Effector memory CD4-positive, alpha-beta T cell (primary cell): ENCODE measurements at places on chromosomes 12 and 14.

DNA sequence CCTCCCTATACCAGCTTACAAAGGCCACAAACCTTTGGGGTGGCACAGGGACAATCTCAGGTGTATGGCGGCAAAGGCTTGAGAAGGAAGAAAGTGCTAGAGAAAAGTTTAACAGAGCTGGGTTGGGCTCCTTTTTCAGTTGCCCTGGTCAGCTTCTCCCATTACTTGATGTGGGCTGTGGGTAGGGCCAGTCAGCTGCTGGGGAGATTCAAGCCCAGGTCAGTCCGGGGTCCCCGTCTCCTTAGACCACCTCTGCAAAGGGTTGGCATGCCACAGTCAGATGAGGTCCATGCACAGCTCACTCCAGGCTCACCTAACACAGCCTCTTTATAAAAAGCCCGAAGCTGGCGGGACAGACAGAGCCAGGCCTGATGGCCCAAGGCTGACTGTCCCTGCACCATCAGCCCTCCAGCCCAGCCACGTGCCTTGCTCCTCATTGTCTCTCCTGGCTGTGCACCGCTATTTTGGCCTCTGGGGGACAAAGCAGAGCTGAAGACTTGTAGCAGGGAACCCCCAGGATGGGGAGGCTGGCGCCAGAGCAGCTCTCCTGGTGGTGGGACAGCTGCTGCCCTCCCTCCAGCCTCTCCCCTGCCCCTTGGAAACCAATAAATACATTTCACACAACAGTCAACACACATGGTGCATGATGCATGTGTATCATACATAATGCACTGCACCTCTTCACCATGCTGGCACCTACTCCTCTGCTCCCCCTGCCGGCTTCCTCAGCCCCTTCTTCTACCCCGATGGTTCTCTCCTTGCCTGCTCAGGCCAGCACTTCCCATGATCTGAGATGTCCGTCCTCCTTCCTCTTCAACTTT is 61.7 kb upstream of the DDX11 start:
- DNase-seq: no peak

- DNase-seq: no peak
These were observed 66.5 kb downstream of the TBC1D30 start for GRCh38 chr12:64890873-64891468.

DNA sequence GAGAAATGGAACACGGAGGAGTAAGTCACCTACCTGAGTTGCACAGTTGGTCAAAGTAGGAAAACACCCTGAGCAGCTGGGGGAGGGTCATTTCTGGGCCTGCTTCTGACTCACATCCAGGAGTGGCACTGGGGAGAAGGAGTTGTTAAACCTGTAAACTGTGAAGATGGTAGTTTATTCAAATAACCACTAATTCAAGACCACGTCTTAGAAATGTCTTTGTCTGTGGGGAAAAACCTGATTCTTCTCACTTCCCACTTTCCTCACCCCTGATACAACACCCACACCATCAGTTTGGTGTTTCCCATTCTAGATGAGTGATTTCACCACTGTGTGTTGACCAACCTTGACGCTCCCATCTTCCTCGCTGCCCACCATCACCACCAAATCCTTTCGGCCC is 207.1 kb downstream of the ANO4 start:
- DNase-seq: no peak

DNA sequence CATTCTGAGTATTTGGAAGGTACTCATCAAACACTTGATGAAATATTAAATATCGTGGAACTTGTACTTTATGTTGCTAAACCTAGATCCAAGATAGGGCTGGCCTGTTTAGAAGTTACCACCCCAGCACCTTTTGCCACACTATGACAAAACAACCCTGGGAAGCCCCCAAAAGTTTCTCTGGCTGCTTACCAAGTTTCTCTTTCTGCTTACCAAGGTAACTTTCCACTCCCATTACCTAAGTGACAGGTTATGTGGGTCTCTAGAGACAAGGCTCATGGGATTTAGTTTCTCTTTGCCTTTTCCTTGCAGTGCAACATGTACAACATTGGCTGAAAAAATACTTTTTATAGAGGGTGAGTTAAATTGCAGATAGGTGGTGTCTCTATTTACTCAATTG is 28.9 kb upstream of the PPM1A start:
- DNase-seq: no peak

DNA sequence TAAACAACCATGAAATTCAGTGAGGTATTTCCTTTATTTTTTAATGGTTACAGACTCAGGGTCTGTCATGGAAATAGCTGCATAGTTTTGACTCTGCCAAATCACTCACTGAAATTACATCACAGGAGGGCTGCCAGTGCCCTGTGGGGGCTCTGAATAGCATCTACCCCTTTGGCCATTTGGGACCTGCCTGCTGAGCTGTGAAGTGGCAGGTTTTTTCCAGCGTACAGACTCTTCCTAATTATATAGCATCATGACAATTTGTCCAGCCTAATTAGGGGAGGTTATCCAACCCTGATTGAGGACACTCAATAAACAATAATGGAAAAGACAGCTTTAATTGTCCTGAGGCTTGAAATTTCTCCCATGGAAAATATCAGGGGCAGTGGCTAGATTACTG is 1.8 kb upstream of the COCH start:
- no peak for DNase-seq

DNA sequence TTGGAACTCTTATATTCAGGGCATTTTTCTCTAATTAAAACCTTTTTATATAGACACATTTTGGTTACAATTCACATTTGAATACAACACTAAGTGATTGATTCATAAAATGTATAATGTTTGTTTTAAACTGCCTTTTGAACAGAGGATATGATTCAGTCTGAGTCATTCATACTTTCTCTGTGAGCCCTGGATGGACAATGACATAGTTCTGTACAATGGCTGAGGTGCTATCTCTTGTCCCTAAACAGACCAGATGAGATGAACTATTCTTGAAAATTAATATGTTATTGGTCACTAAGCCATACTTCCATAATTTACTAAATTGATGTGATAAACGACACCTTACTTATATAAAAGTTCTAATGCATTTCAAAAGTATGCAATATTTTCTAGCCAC is 199.7 kb upstream of the ATXN7L3B start:
- no peak for DNase-seq
